ENCODE measurements at places on chromosomes 2 and 18.

DNA sequence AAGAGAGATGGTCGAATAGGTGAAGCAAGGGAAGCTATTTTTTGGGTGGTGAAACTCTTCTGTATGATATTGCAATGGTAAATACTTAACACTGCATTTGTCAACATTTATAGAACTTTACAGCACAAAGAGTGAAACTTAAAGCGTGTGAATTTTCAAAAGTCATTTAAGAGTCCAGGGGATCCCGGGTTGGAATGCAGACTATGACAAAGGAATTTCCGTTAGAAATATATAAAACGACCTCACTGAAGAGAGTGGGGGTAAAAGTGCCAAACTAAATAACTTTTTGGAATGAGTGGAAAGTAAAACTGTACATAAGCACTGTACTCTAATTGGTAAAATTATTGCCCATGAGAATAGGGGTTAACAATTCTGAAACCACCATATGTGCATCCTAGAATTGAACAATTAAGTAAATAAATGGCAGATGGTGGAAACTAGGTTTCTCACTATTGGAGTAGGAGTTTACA, 191.0 kb upstream of the FN1 start:
- DNase-seq = no peak

- no peak for DNase-seq
Measured at GRCh38 chr2:170217778-170218251, 39.9 kb downstream of the MYO3B start.

- DNase-seq = peak; percentile 90
Measured at GRCh38 chr2:157107877-157108276, 149.6 kb upstream of the GALNT5 start.

- DNase-seq = no peak
Measured at GRCh38 chr2:127615511-127616166, 30.3 kb upstream of the GPR17 start.

GRCh38 chr2:198874472-198874858, 583.3 kb downstream of the SATB2 start:
- no peak for DNase-seq

GRCh38 chr18:13616041-13616440, 110.3 kb downstream of the FAM210A start:
- DNase-seq = no peak

GRCh38 chr18:37508207-37508606, 57.4 kb downstream of the CELF4 start:
- no peak for DNase-seq

DNA sequence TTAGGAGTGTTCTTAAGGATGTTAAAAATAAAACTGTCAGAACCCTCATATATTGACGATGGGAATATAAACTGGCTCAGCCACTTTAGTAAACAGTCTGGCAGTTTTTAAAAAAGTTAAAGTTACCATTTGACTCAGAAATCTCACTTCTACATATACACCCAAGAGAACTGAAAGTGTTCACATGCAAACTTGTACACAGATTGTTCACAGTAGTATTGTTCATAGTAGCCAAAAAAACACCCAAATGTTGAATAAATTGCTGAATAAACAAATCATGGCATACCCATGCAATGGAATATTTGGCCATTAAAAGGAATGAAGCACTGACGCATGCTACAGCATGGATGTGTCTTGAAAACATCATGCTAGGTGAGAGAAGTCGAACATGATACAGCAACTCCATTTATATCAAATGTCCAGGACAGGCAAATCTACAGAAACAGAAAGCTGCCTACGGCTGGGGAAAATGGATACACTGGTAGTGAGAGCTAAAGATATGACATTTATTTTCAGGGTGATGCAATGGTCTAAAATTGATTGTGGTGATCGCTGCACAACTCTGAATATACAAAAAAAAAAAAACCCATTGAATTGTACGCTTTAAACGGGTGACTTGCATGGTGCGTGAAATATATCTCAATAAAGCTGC, 10.1 kb downstream of the RPL31 start:
- no peak for DNase-seq

All from epithelial cell of esophagus (primary cell).